Activated CD4-positive, alpha-beta T cell treated with anti-CD3 and anti-CD28 coated beads, Interleukin-2, Interleukin-6, amounts not matched to agents 100 ng/mL and 50 ng/mL, durations not matched to agents 16 hours and 8 hours (primary cell): ENCODE measurements at places on chromosomes 1 and 21.

DNA sequence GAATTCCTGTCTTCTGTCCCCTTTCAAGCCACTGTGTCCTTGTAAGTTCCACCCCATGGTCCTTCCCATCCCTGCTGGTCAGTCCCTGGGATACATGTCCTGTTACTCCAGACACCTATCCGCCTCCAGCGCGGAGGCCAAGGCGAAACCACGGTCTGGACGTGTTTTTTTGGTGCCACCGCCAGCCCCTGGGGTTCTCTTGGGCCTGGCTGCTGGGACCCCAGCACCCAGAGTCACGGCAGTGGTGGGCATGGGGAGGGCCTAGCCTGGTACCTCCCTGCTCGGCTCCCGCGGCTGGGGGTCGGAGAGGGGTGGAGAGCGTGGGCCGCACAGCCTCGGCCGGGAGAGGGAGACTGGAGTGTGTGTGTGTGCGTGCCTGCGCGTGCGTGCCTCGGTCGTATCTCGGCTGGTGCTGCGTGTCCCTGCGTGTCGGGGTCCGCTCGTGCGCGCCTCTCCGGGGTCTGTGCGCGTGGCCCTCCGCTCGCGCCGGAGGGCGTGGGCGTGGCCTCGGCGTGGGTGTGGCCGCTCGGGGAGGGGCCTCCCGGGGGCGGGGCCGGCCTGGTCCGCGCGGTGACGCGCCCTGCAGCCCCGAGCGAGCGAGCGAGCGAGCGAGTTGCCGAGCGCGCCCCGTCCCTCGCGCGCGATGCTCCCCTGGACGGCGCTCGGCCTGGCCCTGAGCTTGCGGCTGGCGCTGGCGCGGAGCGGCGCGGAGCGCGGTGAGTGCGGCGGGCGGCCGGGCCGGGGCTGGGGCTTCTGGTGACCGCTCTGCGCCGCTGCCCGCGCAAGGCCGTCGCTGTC is at the start of gene VWA1:
TSS of gene VWA1 (plus strand) at position 585 of the 798 bp plus-strand sequence. CDS start at position 644, 59 bp downstream.
- peak; percentile 82 for DNase-seq

DNA sequence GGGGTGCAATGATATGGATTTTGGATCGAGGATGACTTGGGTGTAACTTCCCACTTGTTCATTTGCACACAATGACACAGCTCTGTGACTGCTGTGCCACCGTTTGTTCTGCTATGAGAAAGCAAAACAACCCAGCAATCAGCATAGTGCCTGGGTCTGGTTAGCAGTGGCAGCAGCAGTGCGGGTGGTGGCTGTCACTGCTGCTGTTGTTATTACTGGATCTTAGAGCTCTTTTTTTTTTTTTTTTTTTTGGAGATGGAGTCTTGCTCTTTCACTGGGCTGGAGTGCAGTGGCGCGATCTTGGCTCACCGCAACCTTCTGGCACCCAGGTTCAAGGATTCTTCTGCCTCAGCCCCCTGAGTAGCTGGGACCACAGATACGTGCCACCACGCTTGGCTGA is 56.9 kb downstream of the TBCE start:
- no peak for DNase-seq

GRCh38 chr21:45130324-45130774 is 56.0 kb downstream of the ADARB1 start:
- DNase-seq = no peak

GRCh38 chr1:10272274-10272673 is 61.9 kb downstream of the KIF1B start:
- DNase-seq = no peak

- no peak for DNase-seq
Measured at GRCh38 chr1:62544570-62544969, 52.8 kb upstream of the ANGPTL3 start.

DNA sequence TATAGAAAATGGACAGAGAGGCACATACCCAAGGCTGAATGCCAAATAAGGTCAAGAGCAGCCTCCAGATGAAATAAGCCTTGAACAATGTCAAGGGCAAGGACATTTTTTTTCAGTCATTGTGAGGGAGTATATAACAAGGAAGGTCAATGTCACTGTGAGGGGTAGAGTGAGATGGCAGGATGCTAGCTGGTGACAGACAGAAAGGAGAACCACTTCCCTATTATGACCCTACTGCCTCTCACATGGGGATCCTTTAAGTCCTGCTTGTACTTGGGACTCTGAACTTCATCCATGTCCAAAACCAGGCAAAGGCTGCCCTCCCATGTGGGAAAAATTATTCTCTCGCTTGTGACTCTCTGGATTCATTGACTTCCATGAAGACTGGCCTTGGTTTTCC is 119.5 kb upstream of the COA6 start:
- no peak for DNase-seq

DNA sequence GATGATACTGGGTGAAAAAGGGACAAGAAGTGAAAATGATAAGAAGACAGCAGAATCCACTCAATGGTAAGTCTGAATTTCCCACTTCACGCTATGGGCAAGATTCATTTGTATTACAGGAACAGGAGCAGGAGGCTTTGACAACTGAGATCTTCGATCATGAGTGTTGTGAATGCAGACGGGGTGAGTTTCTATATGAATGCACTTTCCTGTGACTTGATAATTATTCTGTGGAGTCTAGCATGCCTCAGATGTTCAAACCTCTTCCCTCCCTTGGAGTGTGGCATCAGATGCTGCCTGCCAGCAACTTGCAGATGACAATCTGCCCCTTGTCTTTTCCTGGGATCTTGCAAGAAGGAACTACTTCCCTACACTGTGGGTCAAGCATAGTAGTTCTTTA is 225.4 kb downstream of the HLX start:
- DNase-seq = peak; percentile 37

- no peak for DNase-seq
Measured at GRCh38 chr1:241131636-241132194, 225.3 kb downstream of the RGS7 start.
